Frontal cortex (tissue), 4 donors: ENCODE measurements at places on chromosomes 6 and 20. TPM values are rescaled to one million over a fixed set of nuclear protein-coding genes. Genes with fewer than 3 reads are reported as not detected.

Gene NKAIN4
- total RNA-seq = 14.7 TPM

Gene MAS1
- 0.82 TPM for total RNA-seq

Gene ETV7
- not detected for total RNA-seq

Gene FAM229B
- 24.1 TPM for total RNA-seq

Gene AFG1L
- total RNA-seq = 10.2 TPM
